Naive thymus-derived CD8-positive, alpha-beta T cell (primary cell): ENCODE measurements at places on chromosomes 5 and 9.
A peak's percentile ranks its signal among the peaks of the same experiment; 100 is the strongest.

- DNase-seq: no peak
Observed at GRCh38 chr5:171721464-171721863, 64.2 kb upstream of the SMIM23 start.

DNA sequence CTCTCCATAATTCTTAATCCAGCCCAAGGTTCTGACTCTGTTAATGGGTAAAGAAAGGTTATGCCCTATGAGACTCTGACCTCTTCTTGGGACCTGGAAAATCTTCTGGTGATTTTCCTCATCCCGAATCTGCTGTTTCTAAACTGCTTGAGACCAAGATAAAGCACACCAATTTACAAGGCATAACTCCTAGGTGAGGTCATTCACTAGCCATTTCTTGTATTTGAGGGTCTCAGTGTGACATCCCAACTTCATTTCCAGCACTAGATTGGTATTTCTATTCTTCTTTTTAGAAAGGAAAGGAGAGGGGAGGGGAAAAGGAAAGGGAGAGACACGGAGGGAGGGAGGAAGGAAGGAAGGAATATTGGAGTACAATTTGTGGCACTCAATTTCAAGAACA, 51.6 kb downstream of the SLC1A1 start:
- no peak for DNase-seq

GRCh38 chr9:33393581-33393980, 8.8 kb downstream of the AQP7 start:
- no peak for DNase-seq

DNA sequence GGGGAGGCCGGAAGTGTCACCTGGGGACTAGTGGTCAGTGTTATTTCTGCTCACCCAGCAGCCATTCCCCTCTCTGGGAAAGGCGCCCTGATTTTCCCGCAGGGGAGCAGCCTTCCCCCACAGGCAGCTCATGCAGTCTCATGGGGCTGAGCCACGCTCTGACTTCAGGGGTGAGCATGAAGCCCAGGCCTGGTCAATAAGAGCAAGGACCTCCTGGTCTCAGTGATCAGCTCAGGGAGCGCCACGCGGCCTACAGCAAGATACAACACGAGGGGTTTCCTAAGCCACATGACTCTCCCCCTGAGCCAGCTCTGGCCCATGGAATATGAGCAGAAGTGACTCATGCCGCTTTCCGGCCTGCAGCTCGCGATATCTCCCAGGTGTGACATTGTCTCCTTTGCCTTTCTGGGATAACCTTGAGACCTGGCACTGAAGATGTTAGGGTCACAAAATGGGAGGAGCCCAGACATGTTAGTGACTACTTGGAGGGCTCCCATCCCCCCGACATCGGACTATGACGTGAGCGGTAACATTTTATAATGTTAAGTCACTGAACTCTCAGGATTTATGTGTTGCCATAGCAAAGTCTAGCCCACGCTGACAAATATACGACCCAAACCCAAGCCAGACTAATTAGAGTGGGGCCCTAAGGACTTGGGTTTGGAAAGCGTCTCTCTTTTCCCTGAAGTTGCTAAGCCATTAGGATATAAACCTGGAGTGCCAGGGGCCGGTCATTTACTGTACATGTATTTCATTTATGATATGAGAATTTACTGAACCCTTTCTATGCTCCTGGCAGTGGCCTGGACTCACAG, 46.5 kb upstream of the GFPT2 start:
- DNase-seq: no peak

DNA sequence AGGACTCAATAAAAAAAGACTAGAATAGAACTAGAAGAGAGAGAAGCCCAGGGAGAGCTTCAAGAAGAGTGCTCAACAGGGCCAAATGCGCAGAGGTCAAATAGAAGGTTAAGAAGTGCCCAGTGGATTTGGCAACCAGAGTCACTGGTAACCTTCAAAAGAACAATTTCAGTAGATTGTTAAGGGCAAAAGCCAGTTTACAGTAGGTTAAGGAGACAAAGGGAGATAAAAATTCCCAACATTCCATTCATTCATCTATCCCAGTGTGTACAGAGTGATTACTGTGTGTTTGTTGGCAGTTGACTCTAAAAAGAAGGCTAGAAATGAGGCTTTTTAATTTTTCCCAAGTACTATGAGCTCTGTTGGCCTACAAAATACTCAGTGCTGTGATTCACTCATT, 69.4 kb downstream of the RIGI start:
- no peak for DNase-seq

- no peak for DNase-seq
Observed at GRCh38 chr5:65539827-65540226, 23.1 kb downstream of the CENPK start.

- DNase-seq: no peak
Observed at GRCh38 chr5:10743526-10743925, 17.5 kb downstream of the DAP start.

DNA sequence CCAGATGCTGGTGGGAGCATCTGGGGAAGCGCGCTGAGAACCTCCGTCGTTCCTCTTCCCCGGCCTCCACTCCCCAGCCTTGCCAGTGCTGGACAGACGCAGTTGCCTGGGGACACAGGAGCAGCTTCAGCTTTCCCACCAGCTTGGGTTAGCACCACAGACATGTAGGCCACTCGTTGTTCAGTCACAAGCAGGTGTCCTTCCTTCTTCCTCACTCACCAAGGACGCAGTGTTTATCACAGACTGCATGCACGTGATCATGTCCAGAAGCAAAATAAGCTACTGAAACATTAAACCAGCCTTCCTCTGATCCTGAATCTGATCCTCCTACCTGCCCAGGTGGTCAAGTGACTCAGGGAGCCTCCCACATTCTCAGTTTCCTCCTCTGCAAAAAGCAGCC, 232.9 kb downstream of the SYK start:
- DNase-seq: no peak

- DNase-seq: no peak
Observed at GRCh38 chr5:55533521-55534435, 986 bp downstream of the PLPP1 start.

GRCh38 chr5:102153003-102153759, 142.9 kb downstream of the SLCO4C1 start:
- no peak for DNase-seq

DNA sequence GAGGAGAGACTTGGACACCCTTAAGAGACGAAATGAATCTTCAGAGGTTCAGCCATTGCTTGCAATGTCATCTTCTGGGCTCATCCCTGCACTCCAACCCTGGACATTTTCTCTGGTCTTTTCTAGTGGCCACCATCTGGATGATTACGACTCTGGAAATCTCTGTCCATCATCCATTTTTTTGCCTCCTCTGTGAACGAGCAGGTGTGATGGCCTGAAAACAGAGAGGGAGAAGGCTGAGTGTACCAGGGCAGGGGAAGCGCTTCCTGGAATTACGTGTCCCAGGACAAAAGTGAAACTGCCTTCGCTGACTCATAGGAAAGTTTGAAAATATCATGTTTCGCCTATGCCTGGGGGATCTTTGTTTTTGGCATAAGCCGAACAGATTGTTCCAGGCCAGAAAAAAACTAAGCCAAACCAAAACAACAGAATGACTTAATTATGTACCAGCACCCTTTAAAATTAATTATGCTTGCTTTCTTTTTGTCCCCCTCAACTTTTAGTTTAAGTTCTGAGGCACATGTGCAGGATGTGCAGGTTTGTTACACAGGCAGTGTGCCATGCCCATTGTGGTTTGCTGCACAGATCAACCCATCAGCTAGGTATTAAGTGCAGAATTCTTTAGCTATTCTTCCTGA, 31.9 kb downstream of the ANKRD33B start:
- DNase-seq: no peak

DNA sequence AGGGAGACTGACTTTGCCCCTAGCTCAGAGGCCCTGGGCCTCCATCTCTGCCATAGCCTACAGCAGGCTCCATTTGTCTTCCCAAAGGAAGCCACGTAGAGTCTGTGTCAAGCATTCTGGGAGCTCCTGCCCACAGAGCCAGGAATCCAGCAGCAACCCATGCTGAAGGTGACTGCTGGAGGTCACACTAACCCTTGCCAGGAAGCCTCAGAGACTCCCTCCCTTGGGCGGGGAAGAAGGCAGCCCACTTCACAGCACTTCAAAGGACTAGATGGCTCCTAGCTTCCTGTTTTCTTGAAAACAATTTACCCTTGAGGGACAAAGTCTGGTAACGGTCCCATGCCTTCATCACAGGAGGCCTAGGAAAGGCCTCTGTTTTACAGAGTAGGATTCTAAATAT, 1.7 kb downstream of the CKMT2 start:
- no peak for DNase-seq

DNA sequence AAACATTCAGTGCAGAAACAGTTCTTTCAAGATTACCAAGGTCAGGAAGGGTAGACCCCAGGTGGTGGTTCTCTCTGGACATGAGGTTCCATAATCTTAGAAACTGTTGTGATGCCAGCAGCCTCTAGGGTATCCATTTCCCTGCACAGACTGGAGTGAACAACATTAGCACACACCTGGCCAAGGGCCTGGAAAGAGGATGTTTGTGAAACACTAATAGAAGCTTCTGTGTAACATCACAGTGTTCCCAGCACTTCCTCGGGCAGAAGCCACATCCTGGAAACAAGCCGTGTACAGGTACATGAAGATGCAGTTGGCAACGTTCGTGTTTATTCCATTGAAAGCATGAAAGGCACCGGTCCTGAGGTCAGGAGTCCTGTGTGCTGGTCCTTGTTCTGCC, 598.2 kb upstream of the KLF4 start:
- no peak for DNase-seq

DNA sequence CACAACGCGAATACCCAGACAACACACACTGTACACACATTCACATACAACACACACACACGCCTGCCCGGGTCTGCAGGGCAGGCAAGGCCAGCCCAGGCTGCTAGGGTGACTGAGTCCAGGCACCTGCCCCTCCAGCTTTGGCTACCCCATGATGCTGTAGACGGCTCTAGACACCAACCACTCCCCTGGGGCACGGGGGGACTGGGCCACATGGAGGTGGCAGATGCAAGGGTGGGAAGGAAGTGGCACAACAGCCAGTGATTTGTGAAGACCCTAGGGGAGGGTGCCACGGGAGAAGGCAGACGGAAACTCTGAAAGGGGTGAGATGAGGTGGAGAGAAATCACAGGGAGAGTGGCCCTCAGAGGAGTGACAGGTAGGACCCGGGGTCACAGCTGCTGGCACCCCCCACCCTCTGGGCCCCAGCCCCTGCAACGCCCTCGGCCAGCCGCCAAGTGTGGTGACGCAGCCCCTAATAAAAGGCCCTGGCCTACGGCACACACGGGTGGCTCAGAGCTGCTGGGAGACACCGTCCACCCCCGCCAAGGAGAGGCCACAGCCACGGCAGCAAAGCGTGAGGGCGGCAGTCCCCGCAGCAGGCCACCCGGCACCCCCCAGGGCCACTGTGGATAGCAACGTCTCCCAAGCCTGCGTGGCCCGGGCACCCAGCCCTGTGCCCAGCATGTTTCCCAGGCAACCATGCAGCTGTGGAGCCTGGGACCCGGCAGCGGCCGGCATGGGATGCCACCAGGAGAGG, 6.6 kb upstream of the CCDC187 start:
- DNase-seq: no peak

- DNase-seq: no peak
Observed at GRCh38 chr9:114723931-114724330, 41.9 kb upstream of the TEX48 start.

DNA sequence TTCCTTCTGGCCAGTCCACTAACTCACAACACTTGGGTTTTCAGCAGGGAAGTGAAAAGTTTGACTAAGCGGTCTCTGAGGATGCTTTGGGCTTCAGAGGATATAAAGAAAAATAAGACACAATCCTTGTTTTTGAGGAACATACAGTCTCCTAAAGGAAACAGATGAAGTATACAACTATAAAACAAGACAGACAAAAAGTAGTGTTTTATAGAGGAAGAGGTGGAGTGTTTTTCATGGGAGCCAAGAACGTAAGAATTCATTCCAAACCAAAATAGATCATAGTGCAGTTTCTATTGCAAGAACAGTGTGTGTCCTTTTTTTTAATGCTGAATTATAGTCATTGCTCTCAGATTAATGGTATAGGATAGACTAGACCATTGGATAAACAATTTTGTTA, 586.9 kb upstream of the BRINP1 start:
- DNase-seq: no peak

GRCh38 chr5:74143721-74144330, 496.7 kb downstream of the ENC1 start:
- DNase-seq: no peak

DNA sequence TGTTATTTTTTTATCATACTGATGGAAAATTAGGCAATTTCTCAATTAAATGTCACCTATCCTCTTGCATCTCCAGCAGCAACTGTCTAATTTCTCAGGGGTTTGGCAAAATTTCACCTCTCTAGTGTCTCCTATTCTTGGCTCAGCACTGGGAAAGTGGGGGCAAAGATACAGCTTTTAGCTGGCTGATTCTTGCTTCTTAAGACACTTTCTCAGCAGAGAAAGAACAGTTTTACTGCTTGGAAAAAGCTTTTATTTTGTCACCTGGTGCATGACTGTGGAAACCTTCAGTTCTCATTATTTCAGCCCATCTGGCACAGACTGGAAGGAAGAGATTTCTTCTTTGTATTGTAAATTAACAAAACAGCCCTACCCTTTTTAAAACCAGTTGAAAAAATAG, 283.6 kb upstream of the SGCD start:
- no peak for DNase-seq

GRCh38 chr9:27600256-27600655, 27.0 kb upstream of the C9orf72 start:
- no peak for DNase-seq

DNA sequence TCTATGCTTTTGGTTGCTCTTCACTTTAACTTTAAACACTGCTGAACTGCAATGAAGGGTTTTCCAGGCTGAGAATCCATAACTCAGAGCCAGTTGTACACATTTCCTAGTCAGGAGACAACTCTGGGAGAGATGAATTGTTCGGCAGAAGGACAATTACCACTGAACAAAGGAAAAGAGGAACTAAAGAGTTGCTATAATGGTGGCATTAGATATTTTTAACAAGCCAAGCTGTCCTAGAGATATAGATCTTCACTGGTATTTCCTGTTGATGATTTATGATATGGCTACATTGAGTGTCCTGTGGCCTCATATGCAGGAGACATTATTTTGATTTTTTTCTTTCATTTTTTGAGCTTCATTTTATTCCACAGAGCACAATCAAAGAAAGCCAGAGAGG, 219.1 kb upstream of the PCSK5 start:
- DNase-seq: no peak

GRCh38 chr5:95808686-95809413, 13.7 kb downstream of the GLRX start:
- peak; percentile 83 for DNase-seq
